Peyer's patch (tissue), 4 donors: ENCODE measurements at places on chromosomes 5 and 9. TPM values are rescaled to one million over a fixed set of nuclear protein-coding genes. Genes with fewer than 3 reads are reported as not detected.

DNA sequence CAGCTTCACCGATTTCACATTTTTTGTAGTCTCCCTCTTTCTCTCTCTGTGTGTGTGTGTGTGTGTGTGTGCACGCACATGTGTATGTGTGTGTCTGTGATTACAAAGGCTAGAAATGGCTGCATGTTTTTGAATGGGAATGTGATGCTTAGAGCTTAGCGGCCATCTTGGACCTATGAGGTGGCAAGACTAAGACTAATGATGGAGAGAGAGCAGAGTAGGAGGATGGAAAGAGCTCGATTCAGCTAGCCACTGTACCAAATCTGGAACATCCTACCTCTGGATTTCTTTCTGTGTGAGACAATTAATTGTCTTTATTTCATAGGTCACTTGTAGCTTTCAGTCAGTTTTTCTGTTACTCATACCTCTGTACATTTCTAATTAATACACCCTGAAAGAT lies 205.1 kb downstream of the PCSK1 start:
- no peak for DNase-seq

DNA sequence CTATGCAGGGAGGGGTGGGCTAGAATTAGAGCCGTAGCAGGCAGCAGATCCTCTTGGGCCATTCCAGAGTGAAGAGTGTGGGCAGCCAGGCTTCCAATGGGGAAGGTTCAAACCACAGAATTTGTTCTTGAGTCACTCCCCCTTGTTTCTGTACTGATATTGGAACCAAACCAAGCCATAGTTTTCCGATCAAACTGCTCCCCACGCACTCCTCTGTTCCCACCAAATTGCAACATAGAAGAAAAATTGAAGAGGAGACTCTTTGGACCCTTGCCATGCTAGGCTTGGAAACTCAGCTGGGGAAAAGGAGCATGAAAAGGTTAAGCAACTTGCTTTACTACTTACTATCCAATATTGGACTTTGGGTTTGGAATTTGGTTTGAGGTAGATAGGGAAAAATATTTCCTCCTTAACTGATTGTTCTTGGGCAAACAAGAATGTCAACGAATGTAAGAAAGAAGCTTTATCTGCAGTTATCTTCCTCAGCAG lies 165.8 kb upstream of the NR3C1 start:
- no peak for DNase-seq

GRCh38 chr9:98698856-98699255 lies 9.9 kb downstream of the GABBR2 start:
- DNase-seq = no peak

DNA sequence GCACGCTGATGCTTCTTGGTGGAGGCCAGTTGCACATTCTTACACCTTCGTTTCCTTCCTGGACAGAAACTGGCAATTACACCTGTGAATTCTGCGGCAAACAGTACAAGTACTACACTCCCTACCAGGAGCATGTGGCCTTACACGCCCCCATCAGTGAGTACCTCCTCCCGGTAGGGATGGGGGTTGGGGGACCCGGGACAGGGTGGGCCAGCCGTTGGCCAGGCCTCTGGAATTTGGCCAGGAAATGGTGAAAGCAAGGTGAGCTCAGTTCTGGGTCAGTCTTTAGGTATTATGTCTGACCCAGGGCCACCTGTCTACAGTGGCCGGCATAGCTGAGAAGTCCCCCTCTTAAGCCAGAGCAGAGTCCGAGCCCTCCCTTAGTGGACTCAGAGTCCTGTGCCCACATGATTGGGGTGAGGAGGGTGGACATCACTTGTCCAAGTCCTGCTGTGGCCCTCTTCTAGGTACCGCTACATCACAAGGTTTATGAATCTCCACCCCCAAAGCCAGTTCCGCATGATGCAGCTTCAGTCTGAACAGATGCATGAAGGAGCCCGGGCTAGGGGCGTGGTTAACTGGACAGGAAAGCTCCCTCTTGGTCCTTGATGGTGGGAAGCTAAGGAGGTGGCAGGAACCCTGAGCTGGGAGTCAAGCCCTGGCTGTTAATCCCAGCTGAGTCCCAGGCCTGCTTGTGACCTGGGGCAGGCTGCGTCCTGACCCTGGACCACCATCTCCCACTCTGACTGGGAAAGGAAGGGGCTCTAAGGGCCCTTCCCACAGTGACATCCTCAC lies 61.3 kb downstream of the AMBP start:
- peak; percentile 10 for DNase-seq

- DNase-seq = no peak
Measured at GRCh38 chr9:31839273-31839672, 545.2 kb upstream of the ACO1 start.

DNA sequence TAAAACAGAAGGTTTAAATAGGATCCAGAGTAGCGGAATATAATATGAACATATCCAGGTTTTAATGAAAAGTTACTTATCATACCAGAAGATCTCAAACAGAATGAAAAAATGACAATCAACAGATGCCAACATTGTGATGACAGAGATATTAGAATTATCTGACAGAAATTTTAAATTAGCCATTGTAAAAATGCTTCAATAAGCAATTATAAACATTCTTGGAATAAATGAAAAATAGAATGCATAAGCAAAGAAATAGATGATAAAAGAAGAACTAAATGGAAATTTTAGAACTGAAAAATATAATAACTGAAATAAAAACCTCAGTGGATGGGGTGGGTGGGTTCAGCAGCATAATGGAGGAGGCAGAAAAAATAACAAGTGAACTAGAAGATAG lies 37.2 kb downstream of the ZMAT2 start:
- DNase-seq = no peak

GRCh38 chr9:27157097-27157496 lies 48.1 kb downstream of the TEK start:
- DNase-seq = no peak

The CCL28 gene
- 22.3 TPM for total RNA-seq

The TMC1 gene
- total RNA-seq = not detected

The GABRA6 gene
- total RNA-seq = not detected
